ENCODE measurements at places on chromosomes 4 and X. TPM values are rescaled to one million over a fixed set of nuclear protein-coding genes. Genes with fewer than 3 reads are reported as not detected.

The PRRG1 gene
- polyA plus RNA-seq = 6.6 TPM

GRCh38 chr4:159856451-159856850 is 753.6 kb downstream of the RAPGEF2 start:
- no peak for DNase-seq

DNA sequence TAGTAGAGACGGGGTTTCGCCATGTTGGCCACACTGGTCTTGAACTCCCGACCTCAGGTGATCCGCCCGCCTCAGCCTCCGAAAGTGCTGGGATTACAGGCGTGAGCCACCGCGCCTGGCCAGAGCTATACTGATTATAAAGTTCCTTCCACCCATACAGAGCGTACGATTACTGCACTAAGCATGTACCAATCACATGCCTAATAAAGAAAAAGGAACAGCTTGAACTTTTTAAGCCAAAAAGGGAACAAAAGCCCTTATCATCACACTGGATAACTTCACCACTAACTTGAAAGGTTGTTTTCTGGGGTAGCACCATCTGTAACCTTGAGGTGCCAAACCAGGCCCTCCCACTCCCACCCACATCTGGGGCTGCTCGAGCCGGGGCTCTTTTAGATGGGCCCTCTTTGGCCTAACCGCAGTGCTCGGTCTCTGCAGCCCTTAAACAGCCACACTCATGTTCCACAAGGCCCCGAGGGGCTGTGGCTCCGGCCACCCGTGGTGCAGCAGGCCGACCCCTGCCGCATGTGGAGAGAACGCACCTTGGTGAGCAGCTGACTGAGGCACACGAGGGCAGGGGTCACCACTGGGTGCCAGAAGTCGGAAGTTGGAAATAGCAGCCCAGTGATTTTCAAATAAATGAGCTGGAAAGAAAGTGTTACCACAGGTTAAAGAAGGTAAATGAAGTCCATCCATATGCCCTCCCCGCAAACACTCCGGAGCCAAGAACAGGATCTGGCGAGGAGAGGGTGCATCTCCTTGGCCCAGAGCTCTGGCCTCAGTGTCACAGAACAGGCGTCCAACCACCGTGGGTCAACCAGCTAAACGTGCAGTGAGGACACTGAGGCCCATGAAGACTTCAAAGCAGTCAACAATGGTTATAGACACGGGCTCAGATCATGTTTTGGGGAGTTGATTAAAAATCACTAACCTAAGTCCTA is 18.4 kb downstream of the NOP14 start:
- no peak for DNase-seq

GRCh38 chrX:15142084-15142715 is 127.7 kb downstream of the ASB9 start:
- peak; percentile 65 for DNase-seq

GRCh38 chr4:66279084-66279483 is 608.8 kb upstream of the EPHA5 start:
- DNase-seq = no peak
